ENCODE measurements at places on chromosomes 6 and 20.

DNA sequence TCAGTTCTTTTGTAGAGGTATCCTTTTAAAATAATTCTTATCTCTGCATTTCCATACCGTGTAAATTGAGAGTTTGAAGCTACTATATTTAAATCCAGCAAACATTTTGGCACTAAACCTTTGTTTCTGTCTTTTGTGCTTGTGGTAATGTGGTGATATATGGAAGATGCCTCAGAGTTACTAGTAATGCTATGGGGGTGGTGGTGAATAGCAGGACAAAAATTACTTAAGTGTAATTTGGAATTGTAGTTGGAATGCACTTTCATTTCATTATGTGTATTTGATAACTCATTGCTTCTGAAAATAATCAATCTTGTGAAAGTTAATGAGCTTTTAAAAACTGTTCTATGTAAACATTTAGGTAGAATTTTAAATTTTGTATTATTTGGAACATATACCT, 404.5 kb downstream of the PHF3 start:
- no peak for DNase-seq

DNA sequence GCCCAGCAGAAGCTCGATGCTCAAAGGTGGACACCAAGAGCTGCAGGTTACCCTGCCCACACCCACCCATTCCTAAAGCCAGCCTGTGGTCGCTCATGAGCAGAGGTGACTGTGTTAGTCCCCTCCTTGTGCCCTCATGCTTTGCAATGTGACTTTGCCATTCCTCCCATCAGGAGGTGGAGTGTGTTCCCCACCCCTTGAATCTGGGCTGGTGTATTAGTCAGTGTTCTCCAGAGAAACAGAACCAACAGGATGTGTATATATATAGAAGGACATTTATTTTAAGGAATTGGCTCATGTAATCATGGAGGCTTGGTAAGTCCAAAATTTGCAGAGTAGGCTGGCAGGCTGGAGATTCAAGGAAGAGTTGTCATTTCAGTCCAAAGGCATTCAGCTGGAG, 54.4 kb upstream of the RNF24 start:
- no peak for DNase-seq

DNA sequence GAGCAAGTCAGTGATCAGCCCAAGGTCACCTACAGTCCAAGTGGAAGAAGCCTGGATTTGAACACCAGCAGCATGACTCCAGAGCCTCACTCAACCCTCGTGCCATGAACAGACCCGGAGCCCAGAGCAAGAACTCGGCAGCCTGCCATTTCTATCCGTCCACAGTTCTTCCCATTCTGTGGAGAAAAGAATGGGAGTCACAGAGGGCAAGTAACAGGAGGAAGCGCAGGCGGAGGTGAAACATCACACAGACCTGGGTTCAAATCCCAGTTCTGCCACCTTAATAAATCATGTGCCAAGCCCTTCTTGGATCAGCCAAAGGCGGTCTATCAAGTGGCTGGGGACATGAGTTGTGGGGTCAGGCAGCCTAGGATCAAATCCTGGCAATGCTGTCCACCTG, 4.3 kb downstream of the PREX1 start:
- peak; percentile 39 for DNase-seq

GRCh38 chr6:47147836-47148344, 105.8 kb upstream of the ADGRF1 start:
- no peak for DNase-seq

DNA sequence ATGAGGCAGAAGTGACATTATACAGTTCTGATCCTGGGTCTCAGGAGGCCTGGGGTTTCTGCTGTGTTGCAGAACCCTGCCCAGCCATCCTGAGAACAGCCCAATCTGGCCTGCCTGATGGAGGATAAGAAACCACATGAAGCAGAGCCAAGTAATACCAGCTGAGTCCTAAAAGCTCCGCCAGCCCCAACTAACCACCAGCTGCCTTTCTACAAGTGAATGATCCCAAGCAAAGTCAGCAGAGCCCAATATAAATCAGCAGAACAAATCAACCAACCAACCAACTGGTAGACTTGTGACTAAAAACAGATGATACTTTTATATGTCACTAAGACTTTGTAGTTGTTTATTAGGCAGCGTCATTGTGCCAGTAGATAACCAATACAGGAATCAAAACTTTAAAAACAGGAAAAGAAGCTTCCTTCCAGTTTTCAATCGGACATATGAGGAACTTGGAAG, 52.1 kb downstream of the SNX5 start:
- no peak for DNase-seq

DNA sequence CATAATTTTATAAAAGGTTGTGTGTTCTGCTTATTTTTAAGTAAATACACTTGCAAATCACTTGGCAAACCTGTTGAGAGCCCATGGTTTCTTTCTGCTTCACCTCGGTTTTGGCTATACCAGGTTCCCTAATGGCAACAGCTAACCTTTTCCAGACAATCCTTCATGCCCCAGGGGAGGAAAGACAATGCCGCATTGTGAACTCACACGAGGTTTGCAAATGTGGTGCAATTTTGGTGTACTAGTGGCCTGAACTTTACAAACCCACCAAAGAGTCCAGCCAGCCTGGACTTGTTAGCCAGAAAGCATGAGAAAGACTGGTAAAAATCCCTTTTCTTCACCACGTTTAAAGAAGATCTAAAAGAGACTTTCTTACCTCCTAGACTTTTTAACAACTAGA, 84.8 kb upstream of the SOX4 start:
- DNase-seq = no peak

GRCh38 chr6:170200458-170200891, 90.4 kb downstream of the DLL1 start:
- DNase-seq = no peak

GRCh38 chr6:73637404-73637803, 16.4 kb downstream of the SLC17A5 start:
- no peak for DNase-seq

DNA sequence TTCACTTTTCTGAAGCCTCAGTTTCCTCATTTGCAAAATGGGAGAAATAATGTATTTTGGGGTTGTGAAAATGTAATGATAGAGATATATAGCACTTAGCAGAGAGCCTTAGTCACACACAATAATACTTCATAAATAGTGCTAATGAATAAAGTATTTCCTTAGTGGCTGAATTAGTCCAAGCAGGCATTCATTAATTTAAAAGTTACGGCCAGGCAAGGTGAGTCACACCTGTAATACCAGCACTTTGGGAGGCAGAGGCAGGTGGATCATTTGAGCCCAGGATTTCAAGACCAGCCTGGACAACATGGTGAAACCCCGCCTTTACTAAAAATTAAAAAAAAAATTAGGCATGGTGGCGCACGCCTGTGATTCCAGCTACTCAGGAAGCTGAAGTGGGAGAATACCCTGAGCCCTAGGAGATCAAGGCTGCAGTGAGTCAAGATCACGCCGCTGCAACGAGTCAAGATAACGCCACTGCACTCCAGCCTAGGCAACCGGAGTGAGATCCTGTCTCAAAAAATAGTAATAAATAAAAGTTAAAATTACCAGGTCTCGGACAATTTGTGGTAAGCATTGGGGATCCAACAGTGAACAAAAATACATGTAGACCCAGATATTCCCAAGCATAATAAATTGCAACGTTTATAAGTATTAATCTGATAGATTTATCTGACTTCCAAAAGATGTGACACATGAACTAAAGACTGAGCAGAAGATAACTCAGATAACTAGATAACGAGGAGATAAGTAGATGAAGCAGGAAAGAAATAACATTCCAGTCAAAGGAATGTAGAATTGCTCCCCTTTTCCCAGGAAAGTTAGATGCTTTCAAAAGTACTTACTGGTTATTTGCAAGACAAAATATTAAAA, 2.1 kb upstream of the IBTK start:
- DNase-seq = no peak

All from putamen (tissue), 1 donor.